Osteoblast (primary cell): ENCODE measurements at places on chromosomes 4 and X. TPM values are rescaled to one million over a fixed set of nuclear protein-coding genes. Genes with fewer than 3 reads are reported as not detected.

DNA sequence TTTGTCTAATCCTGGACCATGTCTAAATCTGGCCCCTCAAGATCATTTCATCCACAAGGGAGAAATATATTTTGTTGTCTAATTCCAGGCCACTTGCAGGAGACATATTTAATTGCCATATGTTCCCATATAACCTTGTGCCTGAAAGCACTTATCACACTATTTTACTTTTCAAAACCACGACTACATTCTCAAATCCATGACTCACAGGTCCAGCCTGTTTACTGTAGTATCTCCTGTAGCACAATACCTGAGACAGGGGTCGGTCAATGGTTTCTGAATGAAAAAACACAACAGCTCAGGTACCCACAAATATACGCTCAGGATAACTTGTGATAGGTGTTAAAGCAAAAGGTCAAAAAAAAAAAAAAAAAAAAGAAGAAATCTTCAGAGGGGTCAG is 60.9 kb downstream of the SEC24D start:
- no peak for DNase-seq

- peak; percentile 66 for DNase-seq
Observed at GRCh38 chr4:8916351-8916885, 44.8 kb upstream of the HMX1 start.

DNA sequence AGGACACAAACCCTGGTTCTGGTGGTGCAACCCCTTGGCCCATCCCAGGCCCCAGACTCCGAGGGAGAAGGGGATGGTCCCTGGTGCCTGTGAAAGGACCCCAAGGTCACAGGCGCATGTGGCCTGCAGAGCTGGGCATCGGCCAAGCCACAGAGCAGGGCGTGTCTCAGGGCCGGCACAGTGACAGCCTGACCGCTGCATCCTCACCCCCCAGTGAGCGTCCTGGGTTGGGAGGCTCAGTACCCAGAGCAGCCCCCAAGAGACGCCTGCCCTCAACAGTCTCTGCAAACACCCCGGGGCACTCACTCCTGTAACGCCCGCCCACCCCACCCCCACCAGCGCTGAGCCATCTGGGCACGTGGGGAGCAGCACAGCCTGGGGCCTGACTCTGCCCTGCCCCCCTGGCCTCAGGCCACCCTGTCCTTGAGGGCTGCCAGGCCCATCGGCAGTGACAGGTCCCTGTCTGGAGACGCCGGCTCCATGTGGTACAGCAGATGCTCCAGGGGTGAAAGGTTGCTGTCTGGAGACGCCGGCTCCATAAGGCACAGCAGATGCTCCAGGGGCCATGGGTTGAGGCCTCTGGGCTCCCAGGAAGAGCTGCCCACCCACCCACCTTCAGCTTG is 24.5 kb upstream of the CPLX1 start:
- DNase-seq = peak; percentile 82

- DNase-seq = no peak
Observed at GRCh38 chrX:150446995-150447394, 83.9 kb downstream of the MAMLD1 start.

GRCh38 chrX:78116766-78117165 is 12.7 kb downstream of the PGK1 start:
- DNase-seq = no peak

- DNase-seq = no peak
Observed at GRCh38 chrX:148270499-148270898, 229.9 kb upstream of the AFF2 start.

- no peak for DNase-seq
Observed at GRCh38 chr4:901192-901910, 30.8 kb downstream of the GAK start.

- DNase-seq = no peak
Observed at GRCh38 chrX:112672788-112673560, 6.8 kb downstream of the LHFPL1 start.

DNA sequence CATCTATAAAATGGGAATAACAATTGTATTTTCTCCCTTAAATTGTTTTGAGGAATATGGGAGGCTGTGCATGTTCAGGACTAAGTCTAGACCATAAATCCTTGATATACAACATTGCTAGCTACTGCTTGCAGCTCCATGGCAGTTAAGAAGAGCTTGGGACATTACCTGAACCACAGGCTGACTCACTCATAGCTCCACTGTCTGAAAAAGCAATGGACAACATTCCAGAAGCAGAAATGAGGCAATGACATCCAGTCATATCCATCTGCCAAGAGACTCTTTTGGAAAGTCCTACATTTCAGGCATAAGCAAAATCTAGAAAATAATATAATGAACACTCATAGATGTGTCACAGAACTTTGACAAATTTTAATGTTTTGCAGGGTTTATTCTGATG is 167.3 kb upstream of the LEF1 start:
- no peak for DNase-seq

DNA sequence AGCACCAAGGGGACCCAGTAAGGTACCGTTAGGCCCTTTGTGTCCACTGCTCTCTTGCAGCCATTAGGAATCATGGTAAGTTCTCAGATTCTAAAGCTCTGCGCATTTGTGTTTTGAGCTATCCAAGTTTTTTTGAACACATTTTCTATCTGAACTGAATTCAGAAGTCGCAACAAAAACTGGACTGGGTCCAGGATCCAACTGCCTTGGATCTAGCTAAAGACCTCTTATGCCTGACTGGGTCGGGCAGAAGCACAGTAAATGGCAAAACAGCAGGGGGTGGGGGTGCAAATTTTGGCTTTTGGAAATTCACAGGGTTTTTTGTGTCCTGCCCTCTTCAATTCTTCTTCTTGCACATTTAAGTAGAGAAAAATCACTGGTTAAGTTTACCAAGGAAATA is 30.0 kb downstream of the RCHY1 start:
- DNase-seq = no peak

- peak; percentile 43 for DNase-seq
Observed at GRCh38 chr4:106291678-106292077, 24.3 kb downstream of the TBCK start.

- DNase-seq = peak; percentile 84
Observed at GRCh38 chrX:74925225-74926088, at the start of gene NEXMIF. NEXMIF (minus strand) TSS chrX:74925452.

GRCh38 chr4:25350561-25350960 is 26.5 kb upstream of the ANAPC4 start:
- no peak for DNase-seq

GRCh38 chr4:21795091-21795490 is 153.5 kb downstream of the KCNIP4 start:
- no peak for DNase-seq

DNA sequence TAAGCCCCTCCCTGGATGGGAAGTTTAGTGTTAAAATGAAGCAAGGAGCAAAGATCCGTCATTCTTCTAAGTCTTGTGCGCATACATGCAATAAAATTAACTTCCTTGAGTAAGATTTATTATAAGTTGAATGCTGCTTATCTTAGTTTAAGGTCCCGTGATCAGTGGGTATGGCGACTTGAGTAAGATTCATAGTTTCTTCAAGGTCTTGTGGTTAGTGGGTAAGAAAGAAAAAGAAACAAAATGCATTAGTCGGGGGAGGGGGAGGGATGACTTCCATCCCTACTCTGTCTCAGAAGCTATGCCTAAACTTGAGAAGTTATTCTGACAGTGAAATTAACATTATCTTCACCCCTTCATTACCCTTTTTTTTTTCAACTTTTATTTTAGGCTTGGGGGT is 127.3 kb upstream of the MAGEB16 start:
- DNase-seq = no peak

DNA sequence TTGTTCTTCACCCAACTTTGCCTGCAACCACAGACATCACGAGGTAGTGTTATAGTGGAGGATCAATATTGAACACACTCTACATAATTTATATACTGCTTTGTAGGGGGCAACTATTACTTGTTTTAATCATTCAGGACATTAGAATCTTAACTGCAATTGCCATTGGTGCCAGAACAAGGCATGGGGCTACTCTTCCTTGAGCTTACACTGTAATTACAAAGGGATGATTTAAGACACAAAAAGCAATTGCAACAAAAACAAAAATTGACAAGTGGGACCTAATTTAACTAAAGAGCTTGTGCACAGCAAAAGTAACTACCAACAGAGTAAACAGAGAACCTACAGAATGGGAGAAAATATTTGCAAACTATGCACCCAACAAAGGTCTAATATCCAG is 24.0 kb upstream of the DDX53 start:
- DNase-seq = no peak

GRCh38 chr4:76996445-76996844 is 46.9 kb downstream of the SEPTIN11 start:
- no peak for DNase-seq

- no peak for DNase-seq
Observed at GRCh38 chrX:47390780-47391179, 20.4 kb downstream of the ZNF157 start.

DNA sequence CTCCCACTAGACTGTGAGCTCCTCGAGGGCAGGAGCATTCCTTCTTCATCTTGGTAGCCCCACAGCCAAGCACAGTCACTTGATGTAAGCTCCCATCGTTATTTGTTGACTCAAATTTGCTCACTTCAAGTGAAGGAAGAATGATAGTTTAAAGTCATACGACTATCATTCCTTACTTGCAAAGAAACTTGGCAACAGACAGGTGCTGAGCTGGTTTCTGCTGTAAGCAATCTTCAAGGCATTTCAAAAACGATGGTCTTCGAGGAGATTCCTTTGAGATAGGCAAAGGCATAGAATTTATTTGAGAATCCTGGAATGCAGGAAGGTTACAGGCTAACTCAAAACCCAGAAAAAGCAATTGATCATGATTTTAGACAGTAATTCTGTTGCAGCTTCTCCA is 64.8 kb downstream of the QDPR start:
- no peak for DNase-seq

GRCh38 chr4:140720387-140721304 is 35.5 kb downstream of the TBC1D9 start:
- DNase-seq = no peak

PNMA5 gene
- not detected in 2 replicates for total RNA-seq

SPANXA2 gene
- total RNA-seq = 0.29 TPM in 1 of 2 replicates, not detected in the other

TMEM255A gene
- total RNA-seq = under 0.01 and 0.29 TPM in 2 replicates

CHIC2 gene
- 66.6 and 73.1 TPM in 2 replicates for total RNA-seq

CITED1 gene
- not detected in 2 replicates for total RNA-seq

KLB gene
- not detected in 2 replicates for total RNA-seq

GDPD2 gene
- not detected in 2 replicates for total RNA-seq

PAGE5 gene
- not detected in 2 replicates for total RNA-seq

TBC1D1 gene
- 66.6 and 81.0 TPM in 2 replicates for total RNA-seq

NXF2B gene
- total RNA-seq = not detected in 2 replicates

PNCK gene
- 0.29 and 0.36 TPM in 2 replicates for total RNA-seq

LSM6 gene
- 17.0 and 19.7 TPM in 2 replicates for total RNA-seq
